ENCODE measurements at places on chromosomes 4 and X.

DNA sequence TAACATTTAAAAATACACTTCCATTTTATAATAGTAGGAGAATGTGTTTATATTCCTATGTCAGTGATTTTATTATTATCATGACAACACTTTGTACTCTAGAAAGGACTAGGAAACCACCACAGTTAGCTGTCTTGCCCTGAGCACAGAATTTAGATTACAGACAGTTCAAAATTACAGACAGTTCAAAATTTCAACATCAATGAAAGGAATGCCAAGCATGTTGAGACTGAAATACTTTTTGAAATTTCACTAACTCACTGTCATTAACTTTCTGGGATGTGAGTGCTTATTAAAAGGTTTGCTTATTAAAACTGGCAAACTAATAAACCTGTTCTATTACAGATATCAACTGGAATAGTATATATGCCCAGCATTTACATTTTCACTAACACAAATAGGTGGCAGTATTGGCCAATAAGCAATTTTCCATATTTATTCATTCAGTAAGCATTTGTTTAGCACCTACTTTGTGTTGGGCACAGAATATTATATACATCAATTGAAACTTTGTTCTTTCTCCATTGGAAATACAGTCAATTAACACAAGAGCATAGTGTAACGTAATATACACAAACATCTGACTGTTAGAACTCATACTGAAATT lies 179.4 kb downstream of the FBXW7 start:
- H3K4me3 ChIP-seq: no peak overlapping the region
- no peaks in the 10 kb centered on the region for H3K4me1 ChIP-seq
- DNase-seq: no peak
- no peak overlapping the region for H3K27ac ChIP-seq
- H3K27me3 ChIP-seq: no peaks in the 10 kb centered on the region

GRCh38 chr4:73687421-73687820 lies 52.9 kb upstream of the CXCL8 start:
- H3K27me3 ChIP-seq: no peaks in the 10 kb centered on the region
- no peak overlapping the region for H3K4me3 ChIP-seq
- no peaks in the 10 kb centered on the region for H3K36me3 ChIP-seq
- DNase-seq: no peak
- no peak overlapping the region for H3K27ac ChIP-seq

GRCh38 chr4:113905301-113905700 lies 74.1 kb downstream of the ARSJ start:
- peaks cover 41% of the 10 kb centered on the region for H3K4me1 ChIP-seq
- DNase-seq: no peak
- no peak overlapping the region for H3K27ac ChIP-seq
- no peaks in the 10 kb centered on the region for H3K27me3 ChIP-seq

- no peaks in the 10 kb centered on the region for H3K4me1 ChIP-seq
- H3K4me3 ChIP-seq: no peak overlapping the region
- no peaks in the 10 kb centered on the region for H3K36me3 ChIP-seq
- H3K27me3 ChIP-seq: no peaks in the 10 kb centered on the region
- DNase-seq: peak; percentile 21
- no peak overlapping the region for H3K27ac ChIP-seq
These were observed 33.4 kb upstream of the KLHL34 start for GRCh38 chrX:21691512-21692018.

GRCh38 chr4:101785486-101785885 lies 5.0 kb upstream of the BANK1 start:
- H3K36me3 ChIP-seq: no peaks in the 10 kb centered on the region
- no peak overlapping the region for H3K4me3 ChIP-seq

DNA sequence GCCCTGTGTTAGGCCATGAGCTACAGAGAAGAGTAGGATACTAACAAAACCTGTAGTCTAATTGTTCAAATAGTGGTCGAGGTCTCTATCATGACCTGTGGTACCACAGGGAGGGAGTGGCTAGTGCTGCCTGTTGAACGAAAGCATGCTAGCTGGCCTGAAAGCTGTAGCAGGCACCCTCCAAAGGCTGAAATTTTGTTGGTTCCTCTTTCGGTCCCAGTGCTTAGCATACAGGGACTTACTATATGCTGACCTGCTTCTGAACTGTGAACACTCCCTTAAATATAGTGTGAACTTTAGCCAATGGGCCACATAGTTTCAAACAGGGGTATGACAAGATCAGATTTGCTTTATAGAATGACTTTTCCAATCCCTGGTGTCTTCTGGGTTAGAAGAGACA lies 113.4 kb downstream of the PJA1 start:
- DNase-seq: no peak
- no peak overlapping the region for H3K4me3 ChIP-seq
- no peak overlapping the region for H3K27ac ChIP-seq
- no peaks in the 10 kb centered on the region for H3K36me3 ChIP-seq
- no peaks in the 10 kb centered on the region for H3K27me3 ChIP-seq

DNA sequence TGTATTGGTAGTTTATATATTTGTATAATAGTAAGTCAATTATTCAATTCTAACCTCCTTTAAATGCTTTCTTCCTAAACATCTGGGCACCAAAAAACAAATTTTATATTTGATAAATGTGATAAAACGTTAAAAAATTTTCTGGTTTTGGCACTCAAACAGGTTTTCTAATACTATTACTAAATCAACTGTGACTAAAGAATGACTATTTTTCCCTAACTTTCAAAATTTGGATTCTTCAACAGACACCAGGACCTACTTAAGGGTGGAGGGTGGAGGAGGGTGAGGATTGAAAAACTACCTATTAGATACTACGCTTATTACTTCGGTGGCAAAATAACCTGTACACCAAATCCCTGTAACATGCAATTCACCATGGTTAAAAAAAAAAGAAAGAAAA lies 555.5 kb downstream of the IL15 start:
- no peaks in the 10 kb centered on the region for H3K27me3 ChIP-seq
- DNase-seq: no peak
- H3K36me3 ChIP-seq: peaks cover 46% of the 10 kb centered on the region
- no peak overlapping the region for H3K27ac ChIP-seq
- no peak overlapping the region for H3K4me3 ChIP-seq

GRCh38 chr4:140300271-140300970 lies 73.0 kb upstream of the SCOC start:
- no peaks in the 10 kb centered on the region for H3K36me3 ChIP-seq
- no peak overlapping the region for H3K27ac ChIP-seq
- no peak for DNase-seq
- no peaks in the 10 kb centered on the region for H3K4me1 ChIP-seq
- no peaks in the 10 kb centered on the region for H3K27me3 ChIP-seq
- H3K4me3 ChIP-seq: no peak overlapping the region

- no peak overlapping the region for H3K4me3 ChIP-seq
- DNase-seq: peak; percentile 68
- no peaks in the 10 kb centered on the region for H3K4me1 ChIP-seq
- no peaks in the 10 kb centered on the region for H3K27me3 ChIP-seq
These were observed 229.6 kb upstream of the AGTR2 start for GRCh38 chrX:115940888-115941332.

DNA sequence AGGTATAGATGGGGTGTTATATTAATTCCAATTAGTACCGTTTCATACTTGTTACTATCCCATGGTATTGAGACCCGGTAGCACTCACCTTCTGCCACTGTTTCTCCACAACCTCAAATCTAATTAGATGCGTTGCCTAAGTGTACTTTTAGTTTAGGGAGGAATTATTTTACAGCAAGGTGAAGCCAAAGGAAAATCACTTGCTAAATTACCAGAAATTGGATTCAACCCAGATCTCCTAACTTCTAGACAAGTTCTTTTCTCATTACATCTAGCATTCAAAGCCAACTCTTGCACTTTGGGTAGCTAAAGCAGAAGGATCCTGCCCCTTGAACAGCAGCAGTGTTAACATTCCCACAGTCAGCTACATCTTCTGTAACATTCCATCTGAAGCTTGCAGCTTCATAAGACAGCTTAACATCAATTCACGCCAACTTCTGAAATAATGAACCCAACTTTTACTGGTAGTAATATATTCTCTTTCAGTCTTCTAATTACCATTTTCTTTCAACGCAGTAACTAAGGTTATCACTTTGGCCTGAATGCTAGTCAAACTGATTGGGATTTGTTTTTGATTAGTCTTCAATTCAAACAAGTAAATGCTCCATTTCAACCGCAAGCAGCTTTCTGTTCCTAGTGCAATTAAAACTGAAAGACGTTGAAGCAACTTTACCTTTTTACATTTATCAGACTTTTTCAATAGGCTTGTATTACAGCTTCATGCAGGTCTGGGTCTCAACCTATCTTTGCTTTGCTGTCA lies 934 bp upstream of the SEC31A start:
- H3K36me3 ChIP-seq: peaks cover 28% of the 10 kb centered on the region
- H3K4me3 ChIP-seq: peak overlapping the region; percentile 87
- no peak for DNase-seq
- peak overlapping the region; percentile 96 for H3K27ac ChIP-seq
- no peaks in the 10 kb centered on the region for H3K27me3 ChIP-seq
- H3K4me1 ChIP-seq: peaks cover 23% of the 10 kb centered on the region

GRCh38 chr4:141630854-141631253 lies 5.5 kb upstream of the IL15 start:
- H3K36me3 ChIP-seq: no peaks in the 10 kb centered on the region
- no peak overlapping the region for H3K27ac ChIP-seq
- no peak overlapping the region for H3K4me3 ChIP-seq
- peaks cover 1% of the 10 kb centered on the region for H3K4me1 ChIP-seq
- peaks cover 13% of the 10 kb centered on the region for H3K27me3 ChIP-seq

GRCh38 chrX:110557864-110558263 lies 199.2 kb downstream of the RTL9 start:
- no peak for DNase-seq
- H3K27me3 ChIP-seq: no peaks in the 10 kb centered on the region
- no peaks in the 10 kb centered on the region for H3K4me1 ChIP-seq
- H3K4me3 ChIP-seq: no peak overlapping the region
- no peak overlapping the region for H3K27ac ChIP-seq
- H3K36me3 ChIP-seq: no peaks in the 10 kb centered on the region

DNA sequence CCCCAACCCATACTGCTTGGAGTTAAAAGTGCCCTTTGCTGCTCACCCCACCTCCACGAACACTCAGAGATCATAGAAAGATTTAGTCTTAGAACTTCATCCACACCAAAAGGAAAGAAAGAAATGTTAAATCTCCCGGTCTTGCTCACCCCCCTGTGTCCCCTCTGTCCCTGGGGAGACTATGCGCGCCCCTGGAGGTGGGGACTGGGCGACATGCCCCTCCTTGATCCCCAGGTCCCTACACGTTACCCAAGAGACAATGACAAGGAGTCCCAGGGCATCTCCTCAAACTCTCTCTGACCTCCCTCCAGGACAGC lies 620 bp downstream of the ITM2A start:
- no peak for DNase-seq
- peak overlapping the region; percentile 94 for H3K4me3 ChIP-seq
- H3K27ac ChIP-seq: peak overlapping the region; percentile 79

DNA sequence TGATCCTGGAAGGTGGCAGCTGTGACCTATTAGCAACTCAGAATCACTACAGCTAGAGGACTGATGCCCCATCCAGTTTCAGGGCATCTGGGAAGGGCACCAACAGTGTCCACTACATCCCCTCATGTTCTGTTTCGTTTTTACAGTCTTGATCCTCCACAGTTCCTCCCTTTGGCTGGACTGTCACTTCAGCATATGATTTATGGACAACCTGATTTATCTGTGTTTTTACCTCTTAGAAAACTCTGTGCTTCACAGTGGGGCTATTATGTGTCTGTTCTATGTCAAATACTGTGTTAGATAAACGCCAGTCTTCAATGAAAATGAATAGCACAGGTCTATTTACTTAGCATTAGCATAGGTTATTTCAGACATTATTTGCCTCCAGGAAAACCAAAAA lies 63.1 kb upstream of the GRPR start:
- no peak overlapping the region for H3K27ac ChIP-seq
- no peaks in the 10 kb centered on the region for H3K27me3 ChIP-seq
- H3K4me3 ChIP-seq: no peak overlapping the region
- H3K4me1 ChIP-seq: no peaks in the 10 kb centered on the region
- no peaks in the 10 kb centered on the region for H3K36me3 ChIP-seq

DNA sequence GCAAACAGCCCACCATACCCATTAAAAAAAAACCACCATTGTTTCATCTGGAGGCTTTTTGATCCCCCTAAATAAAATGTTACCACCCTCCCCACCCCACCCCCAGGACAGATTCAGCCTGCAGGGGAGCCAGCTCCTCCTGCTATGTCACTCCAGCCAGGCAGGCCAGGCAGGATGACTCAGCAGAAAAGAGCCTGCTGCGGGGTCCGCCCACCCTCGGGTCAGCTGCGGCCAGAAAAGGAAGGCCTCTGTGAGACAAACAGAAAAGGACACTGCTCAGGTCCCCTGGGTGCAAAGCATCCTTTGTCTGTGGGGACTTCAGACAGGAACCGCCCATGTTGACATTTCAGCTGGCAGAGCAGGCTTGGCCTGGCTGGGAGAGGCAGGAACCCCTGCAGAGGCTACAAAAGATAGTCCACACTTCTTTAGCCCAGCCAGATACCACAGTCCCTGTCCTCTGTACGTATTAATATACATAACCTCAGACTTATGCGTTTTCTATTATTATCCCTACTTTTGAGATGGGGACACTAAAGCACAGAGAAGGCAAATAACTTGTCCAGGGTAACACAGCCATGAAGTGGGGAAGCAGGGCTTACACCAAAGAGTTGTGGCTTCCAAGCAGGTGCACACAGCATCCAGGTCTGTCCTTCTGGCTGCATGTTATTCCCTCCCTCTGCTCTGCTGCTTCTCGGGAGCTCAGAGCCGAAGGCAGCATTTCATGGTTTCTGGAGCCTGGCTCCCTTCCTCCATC lies 147.7 kb downstream of the CPEB2 start:
- no peak overlapping the region for H3K4me3 ChIP-seq
- no peaks in the 10 kb centered on the region for H3K4me1 ChIP-seq
- H3K27ac ChIP-seq: no peak overlapping the region
- no peaks in the 10 kb centered on the region for H3K27me3 ChIP-seq
- H3K36me3 ChIP-seq: no peaks in the 10 kb centered on the region

DNA sequence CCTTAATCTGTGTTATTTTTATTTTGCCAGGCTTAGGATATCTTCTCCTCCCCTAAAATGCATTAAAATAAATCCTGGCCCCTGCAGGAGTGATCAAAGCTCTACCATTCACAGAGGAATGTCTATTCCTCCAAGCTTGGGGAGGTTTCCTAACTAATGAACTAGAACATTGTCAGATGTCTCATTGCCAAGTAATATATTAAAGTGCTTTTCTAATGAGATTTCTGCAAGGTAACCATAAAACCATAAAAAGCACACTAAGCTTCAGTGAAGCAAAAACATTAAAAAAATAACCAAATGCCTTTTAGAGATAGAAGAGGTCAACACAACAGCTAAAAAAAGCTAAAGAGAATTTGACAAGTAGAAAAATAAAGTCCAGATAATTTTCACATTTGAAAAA lies 34.8 kb downstream of the IGFBP7 start:
- no peaks in the 10 kb centered on the region for H3K4me1 ChIP-seq
- no peaks in the 10 kb centered on the region for H3K27me3 ChIP-seq
- no peak overlapping the region for H3K4me3 ChIP-seq
- H3K36me3 ChIP-seq: no peaks in the 10 kb centered on the region
- no peak overlapping the region for H3K27ac ChIP-seq
